ENCODE measurements at places on chromosomes 3 and 15.

GRCh38 chr3:151724576-151725562, 8.9 kb upstream of the AADACL2 start:
- no peak for DNase-seq

DNA sequence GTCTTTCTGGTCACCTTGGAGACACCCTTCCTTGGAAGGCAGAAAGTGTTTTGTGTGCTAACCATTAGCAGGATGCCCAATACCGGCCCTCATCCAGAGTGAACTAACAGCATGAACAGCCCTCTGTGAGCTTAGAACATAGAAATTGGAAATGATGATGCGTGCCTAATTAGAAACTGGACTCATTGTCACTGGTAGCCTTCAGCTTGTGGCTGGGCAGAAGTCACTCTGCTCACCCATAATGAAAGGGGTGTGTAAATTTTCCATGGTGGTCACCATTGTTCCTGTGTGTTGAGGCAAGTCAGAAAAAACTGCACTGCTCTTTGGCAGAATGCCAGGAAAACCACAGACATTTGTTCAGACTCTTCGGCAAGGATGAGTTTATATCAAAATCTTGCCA, 74.7 kb upstream of the CNTN4 start:
- no peak for DNase-seq

DNA sequence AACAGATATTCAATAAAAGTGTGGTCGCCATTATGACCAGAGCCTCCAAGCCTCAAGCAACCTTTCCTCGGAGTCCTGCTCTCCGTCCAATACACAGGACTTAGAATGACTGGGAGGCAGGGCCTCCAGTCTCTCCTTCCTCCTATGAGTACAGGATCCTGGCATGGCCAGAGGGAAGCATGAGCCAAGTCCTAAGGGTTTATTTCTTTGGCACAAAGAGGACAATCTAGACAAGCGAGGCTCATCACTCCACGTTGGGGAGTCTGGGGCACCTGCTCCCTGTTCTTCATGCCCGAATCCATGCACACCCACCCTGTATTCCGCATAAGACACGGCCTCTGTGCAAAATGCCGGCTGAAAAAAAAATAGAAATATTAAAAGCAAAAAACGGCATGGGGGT, 6.8 kb downstream of the PRRT3 start:
- DNase-seq: no peak

DNA sequence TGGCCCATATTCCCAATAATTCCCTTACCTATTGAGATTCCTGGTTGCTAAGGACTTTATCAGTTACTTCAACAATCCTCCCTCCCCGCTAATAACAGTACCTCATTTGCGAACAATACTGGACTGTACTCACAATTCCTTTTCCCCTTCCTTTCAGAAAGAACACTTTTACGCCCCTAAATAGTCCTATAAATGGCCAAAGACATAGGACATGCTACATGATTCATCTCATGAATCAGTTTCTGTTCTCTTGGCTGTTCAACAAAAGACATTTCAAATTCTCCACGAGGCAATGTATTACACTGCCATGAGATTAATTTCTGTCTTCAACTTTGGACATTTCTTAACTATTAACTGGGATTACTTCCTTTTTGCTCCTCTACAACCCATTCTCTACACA, 264.4 kb downstream of the TIGIT start:
- no peak for DNase-seq

- no peak for DNase-seq
Measured at GRCh38 chr15:42154212-42154941, 2.1 kb downstream of the PLA2G4F start.

- no peak for DNase-seq
Measured at GRCh38 chr3:191330530-191331048, 263 bp upstream of the UTS2B start.

- DNase-seq: no peak
Measured at GRCh38 chr3:103512595-103512994, 1077.8 kb downstream of the ZPLD1 start.

- no peak for DNase-seq
Measured at GRCh38 chr15:39491886-39492490, 88.9 kb upstream of the THBS1 start.

DNA sequence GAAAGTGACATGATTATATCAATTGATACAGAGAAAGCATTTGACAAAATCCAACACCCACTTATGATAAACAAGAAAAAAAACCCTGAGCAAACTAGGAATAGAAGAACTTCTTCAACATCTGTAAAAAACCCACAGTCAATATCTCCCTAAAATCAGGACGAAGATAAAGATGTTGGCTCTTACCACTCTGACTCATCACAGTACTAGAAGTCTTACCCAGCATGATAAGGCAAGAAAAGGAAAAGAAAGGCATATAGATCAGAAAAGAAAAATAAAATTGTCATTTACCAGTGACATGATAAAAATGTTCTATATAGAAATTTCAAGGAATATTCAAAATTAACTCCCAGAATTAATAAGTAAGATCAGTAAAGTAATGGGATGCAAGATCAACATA, 7.2 kb upstream of the FBXW12 start:
- no peak for DNase-seq

GRCh38 chr15:90153658-90154057, 47.5 kb upstream of the SEMA4B start:
- DNase-seq: no peak

- DNase-seq: no peak
Measured at GRCh38 chr3:124593442-124593829, 136.8 kb upstream of the UMPS start.

GRCh38 chr15:20341901-20342600, 199.5 kb downstream of the GOLGA6L6 start:
- no peak for DNase-seq

GRCh38 chr15:92452143-92452542, 58.5 kb downstream of the ST8SIA2 start:
- no peak for DNase-seq

DNA sequence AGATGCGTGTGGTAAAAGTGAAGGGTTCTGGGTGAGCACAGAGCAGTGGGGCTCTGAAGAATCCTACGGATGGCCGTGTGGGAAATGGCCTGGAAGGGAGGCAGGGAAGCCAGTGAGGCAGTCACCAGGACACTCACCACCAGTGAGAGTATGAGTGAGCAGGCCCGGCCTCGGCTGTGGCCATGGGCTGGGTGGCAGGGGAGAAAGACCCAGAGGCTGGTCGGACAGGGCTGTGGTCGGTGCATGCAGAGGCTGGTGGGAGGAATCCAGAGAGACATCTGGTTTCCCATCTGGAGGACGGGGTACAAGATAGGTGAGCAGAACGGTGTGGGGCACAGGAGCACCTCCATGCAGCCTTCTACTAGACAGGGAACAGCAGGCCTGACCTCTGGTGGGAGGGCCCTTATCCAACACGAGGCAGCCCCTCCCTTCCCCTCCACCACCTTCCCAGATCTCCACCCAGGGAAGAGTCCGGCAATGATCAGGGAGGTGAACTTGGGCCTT, 10.1 kb downstream of the PCSK6 start:
- DNase-seq: no peak

DNA sequence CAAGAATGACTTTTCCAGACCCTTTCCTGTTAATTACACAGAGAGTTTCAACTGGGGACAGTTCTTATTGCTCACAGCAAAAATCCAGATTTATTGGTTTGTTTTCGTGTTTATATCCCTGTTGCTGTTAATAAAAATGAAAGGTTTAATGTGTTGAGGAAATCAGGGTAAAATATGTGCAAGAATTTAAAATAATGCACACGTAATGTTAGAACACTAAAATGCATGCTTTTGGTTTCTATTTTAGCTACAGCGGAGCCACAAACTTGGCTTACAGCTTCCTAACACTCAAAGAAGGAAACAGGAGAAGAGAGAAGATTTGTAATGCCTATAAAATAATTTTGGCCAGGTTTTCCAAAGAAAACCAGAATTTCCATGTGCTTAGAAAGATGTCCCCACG, 62.7 kb downstream of the CASR start:
- DNase-seq: no peak

DNA sequence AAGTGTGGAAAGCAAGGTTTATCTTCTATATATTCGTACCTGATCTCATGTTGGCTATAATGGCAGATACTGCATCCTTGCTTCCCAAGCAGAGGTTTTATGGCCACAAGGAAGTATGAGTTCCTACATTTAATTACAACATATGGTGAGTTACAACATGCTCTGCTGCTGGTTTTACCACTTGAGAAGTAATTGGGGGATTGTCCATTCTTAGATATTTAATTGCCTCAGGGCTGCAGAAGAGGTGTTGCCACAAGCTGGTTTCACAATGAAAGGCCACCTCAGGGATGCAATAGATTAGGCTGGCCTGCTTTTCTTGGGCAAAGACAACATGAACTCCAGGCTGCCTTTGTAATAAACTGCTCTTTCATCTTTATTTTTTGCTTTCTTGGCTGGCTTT, 48.6 kb downstream of the RAP2B start:
- DNase-seq: no peak

DNA sequence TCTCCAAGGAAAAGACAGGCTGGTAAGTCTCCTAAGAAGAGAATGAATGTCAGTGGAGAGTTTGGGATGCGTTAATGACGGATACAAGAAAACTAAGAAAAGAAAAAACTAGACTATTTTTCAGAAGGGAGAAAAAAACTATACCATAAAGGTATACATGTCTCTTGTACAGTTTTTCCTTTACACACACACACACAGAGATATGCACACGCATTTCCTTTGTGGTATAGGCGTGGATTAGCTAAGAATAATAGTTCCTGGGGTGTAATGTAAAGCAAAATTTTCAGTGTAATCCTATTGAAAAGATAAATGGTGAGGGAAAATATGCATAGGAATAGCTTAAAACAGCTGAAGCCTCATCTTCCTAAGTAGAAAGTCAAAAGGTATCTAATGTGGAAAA, 36.3 kb downstream of the GABPB1 start:
- DNase-seq: no peak

GRCh38 chr15:56047354-56047753, 53.9 kb upstream of the NEDD4 start:
- DNase-seq: no peak

DNA sequence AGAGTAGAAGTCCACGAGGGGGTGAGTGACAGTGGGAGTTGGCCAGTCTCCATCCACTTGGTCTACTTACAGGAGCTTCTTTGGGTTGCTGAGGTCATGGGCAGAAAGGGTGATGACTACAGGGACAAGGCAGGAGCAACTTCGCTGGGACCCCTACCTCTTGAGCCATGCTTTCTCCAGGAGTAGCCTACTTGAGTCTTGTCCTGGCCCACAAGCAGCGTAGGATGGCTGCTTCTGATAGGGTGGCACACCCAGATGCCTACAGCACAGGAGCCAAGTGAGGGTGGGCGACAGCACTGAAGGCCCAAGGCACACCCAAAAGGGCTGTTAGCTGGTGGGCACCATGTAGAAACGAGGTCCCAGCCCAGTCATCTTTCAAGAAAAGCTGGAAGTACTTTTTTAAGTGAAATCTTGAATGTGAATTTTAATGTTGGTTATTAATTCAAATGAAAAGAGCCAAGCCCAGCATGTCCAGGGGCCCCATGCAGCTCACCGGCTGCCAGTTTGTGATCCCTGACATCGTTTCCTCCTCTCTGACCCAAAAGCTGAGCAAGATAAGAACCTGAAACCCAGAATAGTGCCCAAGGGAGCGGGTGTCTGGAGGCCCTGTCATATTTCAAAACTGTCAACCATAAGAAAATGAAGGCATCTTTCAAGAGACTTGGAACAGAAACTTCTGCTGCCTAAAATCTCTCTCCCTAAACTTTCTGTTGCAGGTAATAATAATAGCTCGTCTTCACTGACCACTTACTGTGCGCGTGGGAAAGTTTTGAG, 2.2 kb upstream of the CPEB1 start:
- DNase-seq: no peak

DNA sequence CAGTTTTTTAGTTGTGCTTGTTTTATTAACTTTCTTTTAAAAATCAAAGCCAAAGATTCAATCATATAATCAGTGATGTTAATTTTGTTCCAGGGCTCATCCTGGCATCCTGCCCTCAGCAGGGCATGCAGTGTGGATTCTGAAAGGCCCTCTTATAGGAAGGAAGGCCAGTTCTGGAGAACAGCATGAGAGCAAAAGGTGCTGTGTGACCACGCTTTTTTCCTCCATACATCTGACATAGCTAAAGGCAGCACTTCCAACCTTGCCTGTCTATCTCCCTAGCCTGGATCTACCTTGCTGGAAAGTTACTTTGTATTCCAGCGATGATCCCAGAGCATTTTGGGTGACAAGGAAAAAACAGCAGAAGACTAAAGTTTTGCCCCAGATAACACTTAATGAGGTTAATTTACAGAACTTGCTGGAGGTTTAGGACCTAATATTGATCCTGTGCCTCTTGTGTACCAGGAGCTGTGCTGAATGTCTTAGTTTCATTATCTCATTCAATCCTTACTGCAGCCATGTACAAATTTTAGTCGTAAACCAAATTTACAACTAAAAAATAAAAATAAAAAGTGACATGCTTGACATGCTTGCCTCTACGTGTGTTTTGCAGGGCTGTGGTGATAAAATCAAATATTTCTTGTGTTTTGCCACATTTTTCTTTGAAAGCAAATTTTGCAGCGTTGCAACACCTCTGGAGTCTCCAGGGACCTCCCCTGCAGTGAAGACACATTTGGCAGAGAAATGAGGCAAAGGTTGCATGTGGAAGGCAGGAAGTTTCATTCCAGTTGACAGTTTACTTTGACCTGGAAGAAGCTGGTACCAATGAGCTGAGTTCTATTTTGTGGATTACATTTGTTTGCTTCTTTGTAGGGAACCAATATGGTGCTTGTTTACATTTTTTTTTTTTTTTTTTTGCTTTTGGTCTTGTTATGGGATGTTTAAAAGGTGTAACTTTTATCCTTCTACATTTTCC, 13.2 kb downstream of the IL1RAP start:
- DNase-seq: no peak

GRCh38 chr3:3085782-3086181, 24.4 kb downstream of the IL5RA start:
- no peak for DNase-seq

- no peak for DNase-seq
Measured at GRCh38 chr3:191412759-191413158, 48.2 kb upstream of the PYDC2 start.

DNA sequence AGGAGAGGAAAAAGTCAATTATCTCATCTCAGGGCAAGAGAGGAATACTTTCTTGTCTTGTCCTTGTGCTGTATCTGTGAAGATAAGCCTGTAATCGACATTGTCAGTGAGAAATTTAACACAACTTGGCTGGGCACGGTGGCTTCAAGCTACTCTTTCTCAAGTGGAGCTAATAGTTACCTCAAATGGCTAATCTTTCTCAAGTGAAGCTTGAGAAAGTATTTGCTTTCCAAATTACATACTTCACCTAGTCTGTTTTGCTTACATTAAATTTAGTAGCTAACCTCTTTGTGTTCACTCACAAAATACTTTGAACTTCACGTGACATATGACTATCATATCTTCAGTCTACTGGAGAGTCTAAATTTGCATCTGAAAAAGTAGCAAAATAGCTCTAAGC, 48.3 kb upstream of the B3GALNT1 start:
- DNase-seq: no peak

GRCh38 chr15:65370885-65371284, 6.9 kb downstream of the IGDCC3 start:
- DNase-seq: no peak
